GM10248 (cell line): ENCODE measurements at places on chromosomes 5 and 9.

- DNase-seq: no peak
Observed at GRCh38 chr5:141681695-141682641, at the start of gene ARAP3. TSS of gene ARAP3 (minus strand) at chr5:141682230. CDS start at chr5:141680486, 1,744 bp downstream.

DNA sequence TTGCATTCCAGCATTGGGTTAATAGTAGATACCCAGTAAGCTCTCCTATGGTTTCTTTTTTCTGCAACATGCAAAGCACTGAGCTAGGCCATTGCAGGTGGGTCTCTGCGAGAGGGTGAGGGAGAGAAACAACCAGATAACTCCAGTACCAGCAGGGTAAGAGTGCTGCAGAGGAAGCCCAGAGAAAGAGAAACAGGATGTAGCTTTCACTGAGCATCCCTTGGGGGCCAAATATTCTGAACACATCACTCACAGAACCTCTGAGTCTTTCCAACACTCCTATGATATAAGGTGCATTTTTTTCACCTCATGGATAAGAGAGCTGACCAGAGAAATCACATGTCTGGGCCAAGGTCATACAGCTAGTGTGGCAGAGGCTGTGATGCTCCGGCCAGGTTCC, 76.7 kb downstream of the TRIM32 start:
- no peak for DNase-seq

DNA sequence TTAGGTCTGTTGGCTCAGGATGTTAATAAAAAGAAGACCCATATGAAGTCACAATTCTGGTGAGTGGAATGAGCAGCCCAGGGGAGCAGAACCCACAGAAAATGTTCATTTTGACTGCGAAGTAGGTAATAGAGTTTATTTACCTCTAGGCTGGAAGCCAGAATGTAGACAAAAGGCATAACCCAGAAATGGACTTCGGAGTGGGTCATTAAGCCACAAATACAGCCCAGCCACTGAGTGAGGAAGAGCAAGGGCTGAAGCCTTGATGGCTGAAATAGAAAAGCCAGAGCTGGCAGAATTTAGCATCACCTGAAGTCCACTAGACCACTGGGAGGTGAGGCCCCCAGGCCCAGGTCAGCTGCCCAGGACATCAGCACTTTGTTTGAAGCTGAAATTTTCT, 168.0 kb downstream of the NXNL2 start:
- no peak for DNase-seq

- DNase-seq: no peak
Observed at GRCh38 chr9:125883565-125884217, 136.5 kb downstream of the PBX3 start.

DNA sequence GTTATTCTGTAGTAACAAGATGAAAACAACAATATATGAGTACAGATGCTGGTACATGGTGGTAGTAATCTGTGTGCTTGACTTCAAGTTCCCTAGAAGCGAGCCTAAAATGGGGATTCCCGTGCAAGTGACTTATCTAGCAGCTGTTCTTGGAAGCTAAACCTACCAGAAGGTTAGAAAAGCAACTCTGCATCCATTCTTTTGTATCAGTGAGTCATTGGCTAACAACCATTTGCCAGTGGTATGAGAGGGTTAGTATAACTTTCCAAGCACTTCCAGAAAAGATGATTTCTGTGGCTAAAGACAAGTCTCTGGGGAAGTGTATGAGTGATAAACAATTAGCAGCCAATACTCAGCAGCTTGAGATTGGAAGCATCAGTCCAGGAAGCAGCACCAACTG, 787.7 kb upstream of the CDH6 start:
- DNase-seq: no peak
